Right cardiac atrium (tissue), 5 donors: ENCODE measurements at places on chromosomes 7 and 10.

GRCh38 chr10:89206402-89207180 is 526 bp downstream of the CH25H start:
- DNase-seq: peak; percentile 62

DNA sequence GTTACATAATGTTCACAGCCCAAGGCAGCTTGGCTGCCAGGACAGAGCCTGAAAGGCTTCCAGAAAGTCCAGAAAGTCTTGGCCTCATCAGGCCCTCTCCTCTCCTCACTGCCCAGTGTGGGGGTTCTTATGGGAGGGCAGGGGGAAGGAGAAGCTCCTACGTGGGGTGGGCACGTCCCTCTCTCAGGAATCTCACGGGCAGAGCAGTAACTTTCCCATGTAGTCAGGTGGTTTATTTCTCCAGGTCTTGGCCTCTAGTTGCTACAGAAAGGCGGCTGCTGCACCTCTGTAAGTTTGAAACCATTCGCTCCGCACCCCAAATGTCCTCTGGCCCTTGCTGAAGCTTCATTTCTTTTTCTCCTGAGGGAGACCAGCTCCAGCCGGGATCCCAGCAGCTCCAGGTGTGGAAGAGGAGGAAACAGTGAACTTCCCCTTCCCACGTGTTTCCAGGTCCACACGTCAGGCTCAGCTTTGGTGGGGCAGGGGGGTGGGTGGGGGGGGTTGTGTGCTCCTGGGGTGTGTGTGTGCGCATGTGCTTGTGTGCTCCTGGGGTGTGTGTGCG is 320.3 kb downstream of the WDR37 start:
- no peak for DNase-seq

DNA sequence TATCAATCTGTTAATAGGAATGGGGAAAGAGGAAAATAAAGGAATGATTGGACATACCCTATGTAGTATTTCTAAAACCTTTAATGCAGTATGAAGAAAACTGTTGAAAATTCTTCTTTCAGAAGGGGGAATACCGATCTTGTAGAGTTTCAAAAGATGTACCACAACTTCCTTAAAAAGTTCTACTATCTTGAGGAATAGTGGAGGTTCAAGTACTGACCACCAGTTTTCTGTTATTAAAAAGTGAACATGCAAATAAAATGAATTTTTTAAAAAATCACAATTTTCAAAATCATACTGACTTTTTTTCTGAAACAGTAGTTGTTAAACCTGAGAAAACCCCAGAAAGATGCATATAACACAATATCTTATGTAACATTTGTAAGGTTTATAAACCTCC is 86.5 kb downstream of the HERC4 start:
- DNase-seq: no peak

- no peak for DNase-seq
Observed at GRCh38 chr7:9502269-9502668, 1068.9 kb downstream of the NXPH1 start.
